ENCODE measurements at places on chromosomes 3 and 15.

DNA sequence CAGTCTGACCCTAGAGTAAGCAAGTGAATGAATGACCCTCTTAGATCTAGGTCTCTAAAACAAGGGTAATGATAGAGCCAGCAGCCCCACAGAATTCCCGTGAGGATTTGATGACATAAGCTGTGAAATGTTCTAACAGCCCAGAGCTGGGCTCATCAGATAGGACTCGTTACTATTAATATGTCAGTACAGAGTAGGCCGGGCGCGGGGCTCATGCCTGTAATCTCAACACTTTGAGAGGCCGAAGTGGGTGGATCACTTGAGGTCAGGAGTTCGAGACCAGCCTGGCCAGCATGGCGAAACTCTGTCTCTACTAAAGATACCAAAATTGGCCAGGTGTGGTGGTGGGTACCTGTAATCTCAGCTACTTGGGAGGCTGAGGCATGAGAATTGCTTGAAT, 190.3 kb downstream of the FEZF2 start:
- no peak for DNase-seq

- no peak for DNase-seq
Measured at GRCh38 chr3:170477395-170477794, 58.7 kb downstream of the CLDN11 start.

DNA sequence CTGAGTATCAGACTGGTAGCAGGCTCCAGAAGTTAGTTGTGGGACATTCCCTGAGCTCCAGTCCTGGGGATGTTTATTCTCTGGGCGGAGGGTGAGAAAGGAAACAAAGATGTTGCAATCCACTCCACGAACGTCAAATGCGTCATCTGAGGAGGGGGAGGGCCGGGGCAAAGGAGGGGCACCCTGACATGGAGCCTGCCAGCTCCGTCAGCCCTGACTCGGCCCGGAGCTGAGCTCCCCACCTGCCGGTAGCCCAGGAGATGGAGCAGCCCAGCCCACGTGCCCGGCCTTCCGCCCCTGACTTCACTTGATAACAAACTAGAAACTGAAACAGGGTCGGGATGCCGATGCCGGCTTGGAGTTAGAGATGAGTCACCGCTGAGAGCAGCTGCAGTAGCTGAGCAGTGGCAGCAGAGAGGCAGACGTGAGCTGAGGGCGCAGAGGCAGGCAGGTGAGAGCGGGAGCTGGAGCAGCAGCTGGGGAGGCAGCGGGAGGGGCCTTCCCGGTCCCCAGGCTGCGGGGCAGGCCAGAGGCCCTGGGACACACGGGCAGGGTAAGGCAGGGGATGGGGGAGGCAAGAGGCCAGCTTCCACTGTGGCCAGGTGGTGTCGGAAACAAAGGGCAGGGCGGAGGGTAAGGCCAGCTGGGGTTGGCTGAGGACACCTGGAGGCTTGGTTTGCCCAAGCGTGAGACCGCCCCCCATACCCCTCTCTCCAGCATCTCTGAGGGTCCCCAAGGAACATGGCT, at the start of gene ISG20:
TSS of gene ISG20 (plus strand) at position 391 of the 747 bp plus-strand sequence. CDS start at position 742, 351 bp downstream.
- peak; percentile 80 for DNase-seq

GRCh38 chr3:27800261-27800660, 78.1 kb upstream of the EOMES start:
- DNase-seq, result no peak

DNA sequence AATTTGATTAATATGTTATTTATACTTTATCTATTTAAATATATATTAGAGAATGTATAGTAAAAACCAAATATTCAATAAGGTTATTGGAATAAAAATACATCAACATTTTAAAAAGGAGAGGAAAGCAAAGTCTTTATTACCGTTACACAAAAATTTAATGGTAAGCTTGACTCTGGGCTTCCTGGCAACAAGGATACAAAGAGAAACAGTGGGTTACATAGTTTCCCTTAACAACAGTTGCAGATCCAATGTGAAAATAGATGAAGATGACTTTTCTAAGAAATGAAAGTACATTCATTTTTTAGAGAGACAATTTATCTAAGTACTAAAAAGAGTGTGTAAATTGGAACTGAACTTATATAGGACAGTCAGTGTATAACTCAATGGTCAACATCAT, 6.0 kb upstream of the PHLDB2 start:
- no peak for DNase-seq

DNA sequence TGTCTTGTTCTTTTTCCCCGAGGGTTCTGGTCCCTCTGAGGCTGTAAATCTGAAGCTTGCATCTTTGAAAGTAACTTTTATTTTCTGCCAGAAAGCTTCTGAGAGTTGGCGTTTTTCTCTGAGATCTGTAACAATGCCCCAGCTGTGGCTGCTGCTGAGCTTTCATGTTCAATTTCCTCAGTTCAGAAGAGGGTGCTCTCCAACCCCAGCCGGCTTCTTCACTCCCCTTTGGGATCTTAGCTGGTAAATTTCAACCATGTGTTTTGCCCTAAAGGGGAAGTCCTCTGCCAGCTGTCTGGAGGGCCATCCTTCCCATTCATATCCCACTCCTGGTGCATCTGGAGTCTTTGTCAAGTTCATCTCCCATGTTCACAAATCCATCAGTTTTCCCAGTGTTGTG, 18.3 kb upstream of the CFAP100 start:
- DNase-seq, result no peak

DNA sequence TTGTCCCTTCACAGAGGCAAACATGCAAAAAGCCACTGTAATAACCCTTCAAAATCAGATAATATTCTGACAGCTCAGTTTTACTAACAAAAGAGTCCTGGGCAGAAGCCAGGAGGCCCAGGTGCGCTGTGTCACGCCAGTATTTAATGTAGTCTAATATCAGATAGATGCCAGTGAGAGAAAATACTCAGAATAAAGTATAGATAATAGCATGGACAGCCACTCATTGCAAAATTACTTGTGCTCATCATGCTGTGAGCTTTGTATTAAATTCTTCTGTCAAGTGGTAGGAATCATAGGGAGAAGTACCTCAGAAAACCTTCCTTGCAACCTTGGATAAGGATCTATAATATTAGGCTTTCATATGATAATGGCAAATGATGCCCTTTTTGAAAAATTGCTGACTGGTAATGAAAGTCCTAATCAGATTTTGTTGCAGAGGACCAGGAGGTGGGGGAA, 1154.3 kb downstream of the ROBO1 start:
- DNase-seq, result no peak

GRCh38 chr15:42575188-42576039, at the start of gene STARD9:
Gene STARD9, plus strand, starts transcription at chr15:42575606. Its CDS starts 110 bp downstream, at chr15:42575716.
- DNase-seq, result peak; percentile 99

GRCh38 chr3:60514866-60515265, 736.4 kb downstream of the FHIT start:
- no peak for DNase-seq

DNA sequence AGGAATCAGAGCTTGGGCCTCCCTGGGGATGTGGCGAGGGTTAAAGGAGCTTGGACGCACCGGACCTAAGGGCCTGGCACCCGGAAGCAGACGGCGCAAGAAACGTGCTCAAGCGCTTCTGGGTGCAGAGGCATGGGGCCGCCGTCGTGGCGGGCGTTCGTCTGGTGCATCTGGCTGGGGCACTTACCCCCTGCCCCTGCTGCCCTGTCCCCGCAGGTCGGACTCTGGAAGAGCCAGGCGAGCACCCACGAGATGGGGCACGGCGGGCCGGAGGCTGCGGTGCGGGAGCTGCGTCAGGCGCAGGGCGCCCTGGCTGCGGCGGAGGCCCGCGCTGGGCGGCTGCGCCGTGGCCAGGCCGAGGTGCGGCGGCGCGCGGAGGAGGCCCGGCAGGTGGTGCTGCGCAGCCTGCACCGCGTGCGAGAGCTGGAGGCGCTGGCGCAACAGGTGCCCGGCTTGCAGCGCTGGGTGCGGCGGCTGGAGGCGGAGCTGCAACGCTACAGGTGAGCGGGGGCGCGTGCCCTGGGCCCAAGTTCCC, 2.5 kb downstream of the EFCC1 start:
- DNase-seq, result no peak

DNA sequence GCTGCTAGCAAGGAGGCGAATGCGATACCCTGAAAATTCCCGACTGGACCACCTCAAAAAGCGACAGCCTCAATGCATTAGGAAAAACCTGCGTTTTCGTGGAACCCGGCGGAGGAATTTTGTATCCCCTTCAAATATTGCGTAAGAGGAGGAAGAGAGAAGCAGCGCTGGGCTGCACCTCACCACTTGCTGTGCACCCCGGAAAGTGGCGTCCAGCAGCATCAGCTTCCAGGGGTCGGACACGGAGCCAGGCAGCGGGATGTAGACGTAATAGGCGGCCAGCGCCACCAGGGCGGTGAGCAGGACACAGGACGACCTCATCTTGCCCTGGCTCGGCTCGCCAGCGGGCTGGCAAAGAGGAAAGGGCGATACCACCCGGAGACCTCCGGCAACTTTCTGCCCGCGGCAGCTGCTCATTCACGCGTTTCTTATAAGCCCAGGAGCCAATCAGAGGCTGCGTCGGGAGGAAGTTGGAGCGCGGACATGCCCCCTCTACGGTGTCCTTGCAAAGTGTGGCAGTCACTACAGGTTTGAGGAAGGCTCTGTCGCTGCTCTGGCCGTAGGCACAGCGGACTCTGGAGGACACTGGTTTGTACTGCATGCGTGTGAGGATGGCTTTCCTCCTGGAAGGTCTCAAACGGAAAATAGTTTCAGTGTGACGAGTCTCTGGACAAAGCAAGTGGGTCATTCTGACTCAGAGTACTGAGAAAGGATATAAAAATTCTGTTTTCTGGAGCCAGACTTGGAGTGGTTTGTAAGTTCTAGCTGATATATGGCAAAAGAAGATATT, at the start of gene NCEH1:
TSS of gene NCEH1 (minus strand) at position 404 of the 790 bp plus-strand sequence. CDS start at position 321, 83 bp downstream.
- DNase-seq, result peak; percentile 93

DNA sequence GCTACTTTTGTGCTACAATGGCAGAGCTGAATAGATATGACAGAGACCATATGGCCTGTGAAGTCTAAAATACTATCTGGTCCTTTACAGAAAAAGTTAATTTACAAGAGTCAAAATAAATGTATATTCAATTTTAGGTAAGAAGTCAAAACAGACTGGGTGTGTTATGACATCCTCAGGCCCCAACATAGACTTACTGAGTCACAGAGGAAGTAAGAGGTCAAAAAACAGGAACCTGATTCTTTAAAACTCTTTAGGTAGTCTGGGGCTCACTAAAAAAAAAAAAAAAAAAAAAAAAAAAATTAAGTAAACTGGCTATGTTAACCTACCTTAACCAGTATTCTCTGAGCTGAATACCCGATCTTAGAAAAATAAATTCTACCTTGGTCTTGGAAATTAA, 13.1 kb downstream of the DNAAF4 start:
- no peak for DNase-seq

DNA sequence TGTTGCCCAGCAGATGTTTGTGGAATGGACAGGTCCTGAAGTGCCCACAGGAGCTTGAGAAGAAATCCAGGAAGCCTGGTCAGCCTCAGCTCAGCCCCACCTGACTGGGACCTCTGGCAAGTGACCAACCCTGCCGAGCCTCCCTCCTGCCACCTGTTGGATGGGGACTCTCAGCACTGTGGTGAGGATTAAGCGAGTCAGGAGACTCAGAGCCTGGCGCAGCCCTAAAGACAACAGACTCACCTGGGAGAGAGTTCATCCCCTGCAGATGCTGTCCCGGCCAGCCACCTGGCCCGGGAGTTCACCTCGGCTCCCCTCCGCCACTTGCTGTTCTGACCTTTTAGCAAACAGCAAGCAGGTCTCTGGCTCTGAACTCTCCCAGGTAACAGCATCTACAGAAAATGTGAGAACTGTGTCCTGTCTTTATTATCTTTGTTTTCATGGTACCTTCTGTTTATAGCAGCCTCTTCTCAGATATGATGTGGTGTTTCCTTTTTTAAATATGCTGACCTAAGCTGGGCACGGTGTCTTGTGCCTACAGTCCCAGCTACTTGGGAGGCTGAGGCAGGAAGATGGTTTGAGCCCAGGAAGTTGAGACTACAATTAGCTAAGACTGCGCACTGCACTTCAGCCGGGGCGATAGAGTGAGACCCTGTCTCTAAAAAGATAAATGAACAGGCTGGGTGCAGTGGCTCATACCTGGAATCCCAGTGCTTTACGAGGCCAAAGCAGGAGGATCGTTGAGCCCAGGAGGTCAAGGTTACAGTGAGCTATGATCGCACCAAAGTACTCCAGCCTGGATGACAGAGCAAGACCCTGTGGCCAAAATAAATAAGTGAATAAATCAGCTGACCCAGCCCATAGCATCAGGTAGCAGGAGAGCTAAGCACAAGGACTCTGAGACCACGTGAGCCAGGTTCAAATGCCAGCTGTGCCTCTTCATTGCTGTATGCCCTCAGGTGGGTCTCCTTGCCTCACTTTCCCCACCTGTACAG, 32.4 kb upstream of the SLC6A6 start:
- DNase-seq, result no peak

DNA sequence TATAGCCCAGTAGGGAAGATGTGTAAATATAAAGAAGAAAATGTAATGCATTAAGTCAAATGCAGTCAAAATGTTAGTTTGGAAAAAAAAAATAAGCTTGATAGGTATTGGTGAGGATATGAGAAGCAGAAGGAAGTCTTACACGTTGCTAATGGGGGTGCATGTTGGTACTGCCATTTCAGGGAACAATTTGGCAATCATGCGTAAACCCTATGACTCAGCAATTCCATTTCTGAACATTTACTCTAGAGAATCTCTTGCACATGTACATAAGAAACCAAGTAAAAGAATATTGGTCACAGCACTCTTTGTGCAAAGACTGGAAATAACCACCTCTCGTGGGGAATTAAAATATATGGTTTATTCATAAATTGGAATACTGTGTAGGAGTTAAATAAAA, 35.5 kb upstream of the TIMP4 start:
- DNase-seq, result no peak

GRCh38 chr3:17442332-17443049, 299.9 kb downstream of the TBC1D5 start:
- no peak for DNase-seq

- DNase-seq, result no peak
Measured at GRCh38 chr3:37544869-37545352, 316.8 kb upstream of the CTDSPL start.

GRCh38 chr15:29596266-29596665, 226.0 kb downstream of the TJP1 start:
- no peak for DNase-seq

GRCh38 chr3:65354880-65355279, 667.1 kb upstream of the ADAMTS9 start:
- DNase-seq, result no peak

DNA sequence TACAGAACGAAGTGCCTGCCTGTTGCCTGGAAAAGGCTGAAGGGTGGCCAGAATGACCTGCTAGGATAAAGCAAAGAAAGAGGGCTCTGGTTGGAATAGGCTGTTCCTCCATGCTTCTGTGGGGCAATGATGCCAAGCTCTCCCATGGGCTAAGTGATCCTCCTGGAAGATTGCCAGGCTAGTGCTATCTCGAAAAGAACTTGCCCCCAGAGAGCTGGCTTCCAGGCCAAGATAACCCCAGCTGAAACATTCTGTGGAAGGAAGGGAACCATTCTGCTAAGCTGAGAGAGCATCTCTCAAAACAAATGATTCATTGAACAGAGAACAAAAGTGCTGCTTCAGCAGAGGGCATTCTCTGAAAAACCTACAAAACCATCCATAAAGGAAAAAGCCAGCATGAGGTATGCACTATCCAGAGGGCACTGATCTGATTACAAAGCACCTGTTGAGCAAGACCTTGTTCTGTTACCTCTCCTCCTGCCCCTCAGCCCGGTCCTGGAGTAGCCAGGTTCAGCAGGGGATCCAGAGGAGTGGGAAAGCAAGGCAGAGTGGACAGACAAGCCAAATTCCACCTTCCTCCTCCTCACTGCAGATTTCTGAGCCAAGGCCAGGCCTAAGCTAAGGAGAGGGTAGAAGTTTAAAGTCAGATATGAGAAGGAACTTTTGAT, 31.9 kb upstream of the SPRED1 start:
- DNase-seq, result no peak

GRCh38 chr15:51658664-51659063, 22.6 kb upstream of the SCG3 start:
- no peak for DNase-seq

- DNase-seq, result no peak
Measured at GRCh38 chr3:150870406-150870805, 34.8 kb downstream of the MINDY4B start.

GRCh38 chr3:111848778-111849177, 10.3 kb upstream of the PHLDB2 start:
- no peak for DNase-seq

Measured in ecto neural progenitor cell (in vitro differentiated cells).